Body of pancreas (tissue), 4 donors: ENCODE measurements at places on chromosomes 16 and 17. TPM values are rescaled to one million over a fixed set of nuclear protein-coding genes. Genes with fewer than 3 reads are reported as not detected.
A peak's percentile ranks its signal among the peaks of the same experiment; 100 is the strongest.

- H3K27me3 ChIP-seq, result no peaks in the 10 kb centered on the region
- H3K36me3 ChIP-seq, result no peaks in the 10 kb centered on the region
- no peak overlapping the region for H3K4me3 ChIP-seq
- H3K4me1 ChIP-seq, result no peaks in the 10 kb centered on the region
Observed at GRCh38 chr17:72811976-72812687, 280.4 kb downstream of the SLC39A11 start.

GRCh38 chr17:72219137-72219823 is 98.5 kb downstream of the SOX9 start:
- peaks cover 5% of the 10 kb centered on the region for H3K4me1 ChIP-seq
- H3K4me3 ChIP-seq, result no peak overlapping the region
- H3K27me3 ChIP-seq, result no peaks in the 10 kb centered on the region
- no peaks in the 10 kb centered on the region for H3K36me3 ChIP-seq
- no peak for DNase-seq
- H3K27ac ChIP-seq, result no peak overlapping the region

DNA sequence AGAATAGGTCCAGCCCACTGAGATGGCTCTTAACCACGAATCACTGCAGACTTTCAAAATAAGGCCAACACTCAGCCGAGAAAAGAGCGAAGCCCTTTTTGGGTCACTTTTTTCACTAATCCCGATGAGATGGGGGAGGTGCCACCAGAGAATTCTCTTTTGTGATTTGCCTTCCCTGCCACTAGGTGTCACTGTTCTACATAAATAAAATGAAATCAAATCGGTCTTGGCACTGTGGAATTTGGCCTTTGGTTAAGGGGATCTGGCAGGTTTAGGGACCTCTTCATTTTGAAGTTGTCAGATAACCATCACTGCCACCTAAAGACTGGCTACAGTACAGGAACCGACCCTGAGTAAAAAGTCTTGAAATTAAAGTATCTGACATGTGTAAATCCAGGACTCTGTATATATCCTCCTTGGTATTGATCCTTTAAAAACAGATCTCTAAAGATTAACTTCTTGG is 147.0 kb downstream of the HS3ST4 start:
- no peaks in the 10 kb centered on the region for H3K36me3 ChIP-seq
- H3K27ac ChIP-seq, result no peak overlapping the region
- H3K27me3 ChIP-seq, result no peaks in the 10 kb centered on the region
- no peaks in the 10 kb centered on the region for H3K4me1 ChIP-seq

DNA sequence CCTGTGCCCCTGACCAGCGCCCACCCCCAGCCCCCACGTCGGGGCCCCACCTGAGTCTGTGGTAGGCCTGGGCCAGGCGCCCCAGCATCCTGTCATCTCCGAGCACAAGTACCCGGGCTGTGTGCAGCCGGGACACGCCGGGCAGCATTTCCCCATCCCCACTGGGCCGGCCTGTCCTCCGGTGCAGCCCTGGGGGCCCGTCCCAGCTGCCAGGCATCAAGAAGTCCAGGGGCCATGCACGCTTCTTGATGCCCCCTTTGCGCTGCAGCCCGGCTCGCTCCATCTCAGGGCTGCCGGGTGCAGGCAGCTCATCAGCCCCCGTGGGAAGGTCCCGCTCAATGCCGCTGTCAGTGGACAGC is 29.3 kb upstream of the MFSD6L start:
- H3K36me3 ChIP-seq, result no peaks in the 10 kb centered on the region
- H3K27me3 ChIP-seq, result no peaks in the 10 kb centered on the region
- H3K4me3 ChIP-seq, result no peak overlapping the region
- no peaks in the 10 kb centered on the region for H3K4me1 ChIP-seq
- no peak overlapping the region for H3K27ac ChIP-seq

- H3K27ac ChIP-seq, result no peak overlapping the region
- no peaks in the 10 kb centered on the region for H3K27me3 ChIP-seq
- DNase-seq, result no peak
- no peaks in the 10 kb centered on the region for H3K36me3 ChIP-seq
- no peak overlapping the region for H3K4me3 ChIP-seq
- no peaks in the 10 kb centered on the region for H3K4me1 ChIP-seq
Observed at GRCh38 chr16:82699711-82700495, 73.1 kb downstream of the CDH13 start.

DNA sequence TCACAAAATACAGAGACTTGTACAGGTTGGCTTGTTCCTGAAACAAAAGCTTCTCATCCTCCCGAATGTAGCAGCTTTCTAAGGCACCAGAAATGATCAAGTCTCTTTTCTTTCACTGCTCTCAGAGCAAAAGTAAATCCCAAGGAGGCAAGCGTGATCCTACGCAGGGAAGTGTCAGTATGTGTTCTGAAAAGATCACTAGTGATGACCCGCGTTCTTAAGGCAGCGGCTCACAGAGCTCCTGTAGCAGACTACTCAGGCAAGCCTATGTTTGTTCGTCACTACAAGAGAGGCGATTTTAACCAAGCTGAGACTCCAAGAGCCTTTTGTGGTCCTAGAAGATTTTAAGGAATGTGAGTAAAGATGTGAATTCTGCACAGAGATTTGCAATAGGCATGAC is 34.5 kb downstream of the WIPI1 start:
- H3K4me1 ChIP-seq, result no peaks in the 10 kb centered on the region
- H3K4me3 ChIP-seq, result no peak overlapping the region
- no peaks in the 10 kb centered on the region for H3K27me3 ChIP-seq
- DNase-seq, result no peak
- H3K36me3 ChIP-seq, result peaks cover 32% of the 10 kb centered on the region
- no peak overlapping the region for H3K27ac ChIP-seq

DNA sequence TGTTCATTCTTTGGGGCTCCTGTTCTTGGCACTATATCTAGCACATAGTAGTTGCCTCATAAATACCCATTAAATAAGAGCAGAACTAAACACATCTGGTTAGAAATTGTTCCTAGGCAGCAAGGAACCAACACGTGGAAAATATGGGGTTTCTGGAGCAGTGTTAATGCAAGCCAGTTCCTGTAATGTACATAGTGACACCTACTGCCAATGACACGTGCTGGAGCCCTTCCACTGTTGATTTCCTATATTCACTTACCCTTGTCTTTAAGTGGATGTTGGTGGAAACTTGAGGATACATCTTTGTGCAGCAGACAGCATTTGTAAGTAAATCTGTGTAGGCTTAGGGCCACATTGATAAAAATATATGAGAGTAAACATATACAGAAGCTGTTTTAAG is 1.6 kb upstream of the IRF8 start:
- no peak overlapping the region for H3K4me3 ChIP-seq
- no peaks in the 10 kb centered on the region for H3K36me3 ChIP-seq
- H3K27ac ChIP-seq, result no peak overlapping the region
- peaks cover 14% of the 10 kb centered on the region for H3K4me1 ChIP-seq
- no peak for DNase-seq
- no peaks in the 10 kb centered on the region for H3K27me3 ChIP-seq

DNA sequence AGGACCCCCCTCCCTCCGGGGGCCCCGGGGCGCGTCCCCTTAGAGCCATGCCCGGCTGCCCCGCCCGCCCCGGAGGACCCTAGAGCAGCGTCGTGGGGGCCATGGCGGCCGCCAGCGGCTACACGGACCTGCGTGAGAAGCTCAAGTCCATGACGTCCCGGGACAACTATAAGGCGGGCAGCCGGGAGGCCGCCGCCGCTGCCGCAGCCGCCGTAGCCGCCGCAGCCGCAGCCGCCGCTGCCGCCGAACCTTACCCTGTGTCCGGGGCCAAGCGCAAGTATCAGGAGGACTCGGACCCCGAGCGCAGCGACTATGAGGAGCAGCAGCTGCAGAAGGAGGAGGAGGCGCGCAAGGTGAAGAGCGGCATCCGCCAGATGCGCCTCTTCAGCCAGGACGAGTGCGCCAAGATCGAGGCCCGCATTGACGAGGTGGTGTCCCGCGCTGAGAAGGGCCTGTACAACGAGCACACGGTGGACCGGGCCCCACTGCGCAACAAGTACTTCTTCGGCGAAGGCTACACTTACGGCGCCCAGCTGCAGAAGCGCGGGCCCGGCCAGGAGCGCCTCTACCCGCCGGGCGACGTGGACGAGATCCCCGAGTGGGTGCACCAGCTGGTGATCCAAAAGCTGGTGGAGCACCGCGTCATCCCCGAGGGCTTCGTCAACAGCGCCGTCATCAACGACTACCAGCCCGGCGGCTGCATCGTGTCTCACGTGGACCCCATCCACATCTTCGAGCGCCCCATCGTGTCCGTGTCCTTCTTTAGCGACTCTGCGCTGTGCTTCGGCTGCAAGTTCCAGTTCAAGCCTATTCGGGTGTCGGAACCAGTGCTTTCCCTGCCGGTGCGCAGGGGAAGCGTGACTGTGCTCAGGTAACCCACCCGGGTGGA is 759 bp downstream of the ALKBH5 start:
- peaks cover 56% of the 10 kb centered on the region for H3K4me1 ChIP-seq
- peak overlapping the region; percentile 83 for H3K27ac ChIP-seq
- no peaks in the 10 kb centered on the region for H3K36me3 ChIP-seq
- no peaks in the 10 kb centered on the region for H3K27me3 ChIP-seq
- peak; percentile 57 for DNase-seq

- no peak overlapping the region for H3K4me3 ChIP-seq
- peak overlapping the region; percentile 43 for H3K27ac ChIP-seq
- H3K4me1 ChIP-seq, result peaks cover 15% of the 10 kb centered on the region
- H3K27me3 ChIP-seq, result no peaks in the 10 kb centered on the region
Observed at GRCh38 chr17:16470265-16470664, 21.7 kb downstream of the LRRC75A start.

DNA sequence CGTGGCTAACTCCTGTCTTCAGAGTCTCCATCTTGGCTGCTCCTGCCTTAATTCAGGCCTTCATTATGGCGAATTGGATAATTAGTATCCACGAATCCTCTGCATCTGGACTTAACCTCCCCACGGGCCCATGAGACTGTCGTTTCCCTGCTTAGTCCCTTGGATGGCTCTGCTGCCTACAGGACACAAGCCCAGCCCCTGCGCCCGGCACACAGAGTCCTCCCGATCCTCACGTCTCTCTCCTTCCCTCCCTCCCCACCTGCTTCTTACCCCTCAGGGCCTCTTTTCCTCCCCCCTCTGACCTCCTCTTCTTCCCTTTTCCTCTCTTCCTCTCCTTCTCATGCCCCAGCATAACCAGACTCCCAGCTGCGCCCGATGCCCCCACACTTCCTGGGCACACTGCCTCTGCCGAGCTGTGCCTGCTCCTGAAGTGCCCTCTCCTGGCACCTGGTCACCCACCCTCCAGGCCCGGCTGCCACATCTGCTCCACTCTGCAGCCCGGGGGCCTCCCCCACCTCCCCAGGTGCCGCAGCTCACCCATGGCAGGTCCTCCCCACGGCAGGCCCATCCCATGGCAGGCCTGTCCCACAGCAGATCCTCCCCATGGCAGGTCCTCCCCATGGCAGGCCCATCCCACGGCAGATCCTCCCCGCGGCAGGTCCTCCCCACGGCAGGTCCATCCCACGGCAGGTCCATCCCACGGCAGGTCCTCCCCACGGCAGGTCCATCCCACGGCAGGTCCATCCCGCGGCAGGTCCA is 45.9 kb downstream of the RPH3AL start:
- no peak overlapping the region for H3K27ac ChIP-seq
- no peak overlapping the region for H3K4me3 ChIP-seq
- H3K36me3 ChIP-seq, result peaks cover 2% of the 10 kb centered on the region
- H3K4me1 ChIP-seq, result peaks cover 36% of the 10 kb centered on the region

- DNase-seq, result no peak
- no peaks in the 10 kb centered on the region for H3K36me3 ChIP-seq
- H3K4me3 ChIP-seq, result no peak overlapping the region
- no peaks in the 10 kb centered on the region for H3K27me3 ChIP-seq
- H3K27ac ChIP-seq, result no peak overlapping the region
- no peaks in the 10 kb centered on the region for H3K4me1 ChIP-seq
Observed at GRCh38 chr17:71966055-71966454, 154.8 kb upstream of the SOX9 start.

DNA sequence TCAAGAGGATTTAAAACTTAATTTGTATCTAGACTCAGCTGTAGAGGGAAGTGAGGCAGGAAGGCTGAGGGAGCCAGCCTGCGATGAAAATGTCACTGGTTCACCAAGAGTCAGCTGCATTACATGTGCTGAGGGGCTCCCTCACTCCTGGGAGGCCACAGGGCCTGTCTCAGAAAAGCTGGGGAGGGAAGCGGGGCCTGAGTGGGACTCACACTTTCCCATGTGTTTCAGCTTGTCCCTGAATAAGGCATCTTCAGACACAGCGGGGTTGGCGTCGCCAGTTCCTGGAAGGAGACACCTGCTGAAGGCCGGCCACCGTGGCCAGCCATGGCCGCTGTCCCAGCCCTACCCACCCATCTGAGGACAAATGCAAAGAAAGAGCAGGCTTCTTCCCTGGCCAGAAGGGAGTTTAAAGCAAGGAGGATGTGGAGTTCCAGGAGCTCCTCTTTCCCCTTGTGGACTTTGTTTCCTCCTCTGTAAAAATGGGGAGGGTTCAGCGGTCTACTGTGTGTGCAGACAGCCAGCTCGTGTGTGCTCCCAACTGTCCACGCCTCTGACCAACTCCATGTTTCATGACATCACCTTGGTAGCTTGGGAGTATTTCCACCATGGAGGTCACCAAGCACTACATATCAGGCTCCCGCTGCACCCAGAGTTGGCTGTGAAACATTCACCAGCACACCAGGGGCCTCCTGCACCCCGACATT is 19.2 kb upstream of the MRPS23 start:
- H3K4me3 ChIP-seq, result no peak overlapping the region
- H3K36me3 ChIP-seq, result no peaks in the 10 kb centered on the region
- H3K27ac ChIP-seq, result peak overlapping the region; percentile 73
- no peaks in the 10 kb centered on the region for H3K27me3 ChIP-seq
- no peak for DNase-seq

- no peak overlapping the region for H3K27ac ChIP-seq
- H3K36me3 ChIP-seq, result no peaks in the 10 kb centered on the region
- no peaks in the 10 kb centered on the region for H3K27me3 ChIP-seq
- DNase-seq, result no peak
Observed at GRCh38 chr17:20153231-20153630, 144.1 kb downstream of the SPECC1 start.

GRCh38 chr17:57928928-57929327 is 26.3 kb downstream of the CUEDC1 start:
- H3K36me3 ChIP-seq, result no peaks in the 10 kb centered on the region
- no peaks in the 10 kb centered on the region for H3K27me3 ChIP-seq
- H3K4me1 ChIP-seq, result peaks cover 34% of the 10 kb centered on the region

- no peaks in the 10 kb centered on the region for H3K36me3 ChIP-seq
- H3K4me3 ChIP-seq, result peak overlapping the region; percentile 15
- no peaks in the 10 kb centered on the region for H3K27me3 ChIP-seq
- no peak overlapping the region for H3K27ac ChIP-seq
- DNase-seq, result no peak
Observed at GRCh38 chr17:43900858-43901754, 6.2 kb downstream of the MPP2 start.

- no peaks in the 10 kb centered on the region for H3K27me3 ChIP-seq
- H3K4me3 ChIP-seq, result peak overlapping the region; percentile 63
- peak overlapping the region; percentile 89 for H3K27ac ChIP-seq
- peak; percentile 31 for DNase-seq
- no peaks in the 10 kb centered on the region for H3K36me3 ChIP-seq
- H3K4me1 ChIP-seq, result peaks cover 30% of the 10 kb centered on the region
Observed at GRCh38 chr16:1707193-1707790, 1.3 kb downstream of the MAPK8IP3 start.

GRCh38 chr17:8226536-8227237 is 16.3 kb upstream of the AURKB start:
- H3K27ac ChIP-seq, result peak overlapping the region; percentile 70
- H3K4me3 ChIP-seq, result no peak overlapping the region
- H3K4me1 ChIP-seq, result peaks cover 24% of the 10 kb centered on the region
- DNase-seq, result peak; percentile 81

- no peak for DNase-seq
- H3K27me3 ChIP-seq, result no peaks in the 10 kb centered on the region
- H3K4me3 ChIP-seq, result no peak overlapping the region
- peaks cover 7% of the 10 kb centered on the region for H3K4me1 ChIP-seq
Observed at GRCh38 chr16:57383276-57384247, 11.3 kb downstream of the CX3CL1 start.

The CSH1 gene
- not detected for total RNA-seq

The ATP1B2 gene
- total RNA-seq, result 1.3 TPM

The NUP93 gene
- total RNA-seq, result 12.2 TPM

The ZNF423 gene
- total RNA-seq, result 9.2 TPM

The CLEC19A gene
- not detected for total RNA-seq

The CLDN6 gene
- 0.33 TPM for total RNA-seq

The NTN3 gene
- not detected for total RNA-seq

The FAM171A2 gene
- total RNA-seq, result 2.9 TPM
